ENCODE measurements at places on chromosomes 12 and 14.

GRCh38 chr14:87043667-87044200, 949.2 kb downstream of the GALC start:
- DNase-seq: no peak

DNA sequence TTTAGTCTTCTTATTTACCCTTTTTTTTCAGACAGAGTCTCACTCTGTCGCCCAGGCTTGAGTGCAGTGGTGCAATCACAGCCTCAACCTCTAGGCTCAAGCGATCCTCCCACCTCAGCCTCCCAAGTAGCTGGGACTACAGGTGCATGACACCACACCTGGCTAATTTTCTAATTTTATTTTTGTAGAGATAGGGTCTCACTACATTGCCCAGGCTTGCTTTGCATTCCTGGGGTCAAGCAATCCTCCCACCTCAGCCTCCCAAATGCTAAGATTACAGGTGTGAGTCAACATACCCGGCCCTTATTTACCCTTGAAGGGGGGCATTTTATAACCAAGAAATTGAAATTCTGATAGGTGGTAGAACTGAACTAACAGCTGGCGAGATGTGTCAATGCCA, 21.0 kb downstream of the HECTD4 start:
- no peak for DNase-seq

- DNase-seq: peak; percentile 56
Measured at GRCh38 chr12:54680374-54680773, 32.2 kb upstream of the DCD start.

DNA sequence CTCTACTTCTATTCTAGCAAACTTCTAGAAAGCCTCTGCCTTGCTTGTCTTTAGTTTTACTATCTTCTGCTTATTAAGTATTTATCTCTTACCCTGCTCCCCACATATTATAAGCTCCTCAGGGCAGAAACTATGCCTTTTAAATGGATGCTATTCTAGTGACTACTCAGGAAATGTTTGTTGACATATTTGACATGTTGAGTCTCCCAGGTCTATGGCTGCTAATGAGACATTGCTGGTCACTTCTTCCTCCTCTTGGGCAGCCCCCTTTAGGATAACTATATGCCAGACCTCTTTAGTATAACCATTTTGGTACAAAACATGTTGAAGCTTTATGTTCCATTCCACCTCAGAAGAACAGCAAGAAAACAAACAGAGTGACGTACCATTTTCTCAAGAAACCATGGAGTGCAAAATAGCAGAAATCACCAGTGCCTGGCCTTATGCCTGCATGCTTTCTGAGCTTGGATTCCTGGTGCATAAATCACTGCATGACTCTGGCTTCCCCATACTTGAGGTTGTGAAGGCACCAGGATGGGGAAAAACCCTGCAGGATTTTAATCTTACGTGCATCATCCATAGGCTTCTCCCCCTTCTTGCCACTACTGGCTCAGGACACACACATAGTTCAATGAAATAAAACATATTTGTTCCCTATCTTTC, 202.6 kb downstream of the TMX1 start:
- no peak for DNase-seq

DNA sequence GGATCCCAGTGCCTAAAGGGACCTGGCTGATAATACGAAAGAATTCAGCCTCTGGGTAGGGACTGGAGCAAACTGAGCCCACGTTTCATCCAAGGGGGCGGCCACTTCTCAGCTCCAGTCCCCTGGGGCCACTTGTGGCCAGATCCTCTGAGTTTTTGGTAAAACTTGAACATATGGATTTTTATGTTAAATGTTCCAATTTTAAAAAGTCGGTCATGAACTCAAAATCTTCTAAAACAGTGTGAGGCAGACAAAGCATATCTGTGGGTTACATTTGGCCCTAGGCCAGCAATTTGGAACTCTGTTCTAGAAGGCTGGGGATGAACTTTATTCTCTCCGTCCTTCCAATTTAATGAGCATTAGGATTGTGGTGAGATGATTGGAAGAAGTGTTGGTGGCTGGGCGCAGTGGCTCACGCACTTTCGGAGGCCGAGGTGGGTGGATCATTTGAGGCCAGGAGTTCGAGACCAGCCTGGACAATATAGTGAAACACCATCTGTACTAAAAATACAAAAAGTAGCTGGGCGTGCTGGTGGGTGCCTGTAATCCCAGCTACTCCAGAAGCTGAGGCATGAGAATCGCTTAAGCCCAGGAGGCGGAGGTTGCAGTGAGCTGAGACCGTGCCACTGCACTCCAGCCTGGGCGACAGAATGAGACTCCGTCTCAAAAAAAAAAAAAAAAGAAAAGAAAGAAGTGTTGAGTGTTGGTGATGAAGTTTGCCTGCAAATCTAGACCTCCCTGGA, 3.0 kb upstream of the PPP1CC start:
- no peak for DNase-seq

DNA sequence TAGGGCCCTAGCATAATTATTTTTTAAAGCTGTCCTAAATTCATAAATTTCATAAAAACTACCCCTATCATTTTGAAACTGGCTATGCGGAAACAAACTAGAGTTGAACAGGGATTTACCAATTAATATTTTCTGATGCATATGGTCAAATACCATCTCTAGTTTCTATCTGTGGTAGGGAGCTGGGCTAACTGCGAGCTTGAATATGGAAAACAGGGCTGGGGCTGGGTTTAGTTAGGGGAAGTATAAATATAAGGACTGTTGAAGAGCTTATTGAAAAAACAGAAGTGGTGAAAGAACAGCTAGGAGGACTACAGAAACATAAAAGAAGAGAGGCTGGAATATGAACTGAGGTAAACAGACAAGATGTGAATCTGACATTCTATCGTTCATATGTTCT, 91.8 kb downstream of the SLC38A1 start:
- DNase-seq: no peak

- DNase-seq: no peak
Measured at GRCh38 chr12:3315201-3315661, 175.8 kb upstream of the PRMT8 start.

DNA sequence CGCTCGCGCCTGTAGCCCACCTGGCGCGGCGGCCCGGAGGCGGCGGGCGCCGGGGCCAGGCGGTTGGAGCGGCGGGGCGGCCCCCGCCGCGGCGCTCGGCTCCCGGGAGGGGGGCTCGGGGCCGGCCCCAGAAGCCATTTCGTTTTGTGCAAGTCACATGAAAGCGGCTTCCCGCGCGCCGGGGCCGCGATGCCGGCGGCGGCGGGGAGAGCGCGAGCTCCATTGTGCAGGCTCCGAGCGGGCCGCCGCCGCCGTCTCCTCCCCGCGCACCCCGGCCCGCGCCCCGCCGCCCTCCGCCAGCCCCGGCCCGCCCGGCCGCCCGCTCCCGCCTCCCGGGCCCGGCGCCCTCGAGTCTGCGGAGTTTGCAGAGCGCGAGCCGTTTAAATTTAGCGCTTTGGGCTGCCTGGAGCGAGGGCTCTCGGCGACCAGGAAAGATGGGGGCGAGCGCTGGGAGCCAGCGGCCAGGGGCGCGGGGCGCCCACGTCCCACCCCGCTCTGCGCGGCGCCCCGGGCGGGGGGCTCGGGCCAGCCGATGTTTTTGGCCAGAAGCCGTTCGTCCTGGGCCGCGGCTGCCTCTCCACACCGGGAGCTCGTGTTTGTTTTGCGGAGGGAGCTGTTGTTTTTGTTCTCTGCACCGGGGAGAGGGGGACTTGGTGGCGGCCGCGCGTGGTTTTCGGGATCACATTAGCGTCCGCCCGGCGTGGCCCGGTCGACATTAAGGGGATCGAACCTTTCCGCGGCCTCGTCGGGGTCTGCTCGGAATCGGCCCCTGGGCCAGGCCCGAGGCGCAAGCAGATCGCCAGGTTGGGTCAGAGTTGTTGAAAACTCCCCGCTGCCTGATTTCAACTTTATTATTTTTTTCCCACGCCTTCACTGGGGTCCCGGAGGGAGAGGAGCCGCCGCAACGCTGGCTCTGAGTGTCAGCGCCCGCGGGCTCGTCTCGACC, 982 bp downstream of the BCL7A start:
- DNase-seq: no peak
